ENCODE measurements at places on chromosomes 2 and 18.

DNA sequence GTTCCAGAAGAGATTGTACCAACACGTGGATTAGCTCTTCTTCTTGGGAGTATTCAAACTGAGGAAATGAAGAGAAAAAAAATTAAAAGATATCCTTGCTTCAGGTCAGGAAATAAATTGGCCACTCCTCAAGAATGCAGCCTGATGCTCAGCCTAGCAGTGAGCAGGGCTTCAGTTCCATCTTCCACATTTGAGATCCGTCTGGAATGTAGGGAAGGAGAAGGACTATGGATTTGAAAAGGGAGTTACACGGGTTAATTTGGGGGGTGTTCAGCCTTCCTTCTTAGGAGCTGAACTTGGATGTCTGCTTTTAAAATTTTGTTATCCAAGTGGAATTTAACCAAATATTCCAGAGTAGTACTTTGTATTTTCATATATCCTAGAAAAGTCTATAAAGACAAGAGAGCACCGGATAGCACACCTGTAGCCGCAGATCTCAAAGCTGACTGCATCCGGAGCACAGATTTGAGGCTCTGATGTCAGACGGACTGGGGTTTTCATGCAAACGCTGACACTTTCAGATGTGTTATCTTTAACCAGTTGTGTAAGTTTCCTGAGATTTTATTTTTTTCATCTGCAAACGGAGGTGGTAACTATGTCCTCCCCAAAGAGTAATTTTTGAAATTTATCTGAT is 99.3 kb downstream of the COPS8 start:
- DNase-seq: no peak

DNA sequence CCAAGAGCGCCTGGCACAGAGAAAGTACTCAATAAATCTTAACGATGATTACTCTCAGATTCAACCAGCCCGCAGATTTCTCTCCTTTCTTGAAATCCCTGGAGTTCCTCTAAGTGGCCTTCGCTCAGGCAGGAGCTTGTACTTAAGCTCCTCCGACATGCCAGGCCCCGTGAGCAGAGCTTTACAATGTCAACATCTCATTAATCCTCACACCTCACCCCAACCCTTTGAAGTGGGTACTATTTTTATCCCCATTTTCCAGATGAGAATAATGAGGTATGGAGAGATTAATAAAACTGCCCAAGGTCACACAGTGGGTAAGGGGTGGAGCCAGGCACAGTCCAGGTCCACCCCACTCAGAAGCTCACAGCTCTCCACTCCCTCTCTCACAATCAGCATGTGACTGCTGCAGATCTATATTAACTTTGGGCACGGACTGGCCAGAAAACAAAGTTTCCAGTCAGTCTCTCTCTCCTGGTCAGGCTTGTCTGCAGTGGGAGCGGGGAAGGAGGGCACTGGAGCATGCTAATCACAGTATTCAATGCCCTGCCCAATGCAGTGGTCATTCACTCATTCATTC is 18.0 kb downstream of the DNMT3A start:
- DNase-seq: no peak

DNA sequence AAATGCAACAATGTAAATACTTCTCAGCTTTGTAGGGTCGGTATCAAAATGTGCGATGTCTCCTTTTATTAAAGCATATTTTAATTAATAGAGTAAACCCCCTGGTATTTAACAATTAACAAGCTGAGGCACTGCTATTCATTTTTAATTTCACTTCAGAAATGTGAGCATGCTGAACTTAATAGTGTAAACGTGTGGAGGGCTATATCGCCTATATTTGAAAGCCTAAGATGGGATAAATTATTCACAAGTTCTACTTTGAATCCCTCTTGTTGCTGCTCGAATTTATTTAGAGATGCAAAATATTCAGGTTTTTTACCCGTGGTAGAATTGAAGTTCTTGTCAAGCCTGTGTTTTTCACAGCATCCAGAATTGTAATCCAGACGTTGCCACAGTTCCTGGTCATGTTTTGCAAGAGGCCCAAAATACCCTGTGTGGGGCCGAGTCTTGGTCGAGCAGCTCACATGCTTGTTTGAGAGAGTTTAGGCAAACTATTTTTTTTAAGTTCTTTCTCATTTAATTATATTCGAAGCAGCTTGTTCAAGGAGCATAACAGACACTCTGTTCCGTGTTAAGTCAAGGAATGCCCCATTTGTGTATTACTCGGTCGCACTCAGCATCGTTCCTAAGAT is 2.5 kb downstream of the SALL3 start:
- no peak for DNase-seq

GRCh38 chr18:31487246-31488015 is 10.5 kb upstream of the DSG2 start:
- no peak for DNase-seq

DNA sequence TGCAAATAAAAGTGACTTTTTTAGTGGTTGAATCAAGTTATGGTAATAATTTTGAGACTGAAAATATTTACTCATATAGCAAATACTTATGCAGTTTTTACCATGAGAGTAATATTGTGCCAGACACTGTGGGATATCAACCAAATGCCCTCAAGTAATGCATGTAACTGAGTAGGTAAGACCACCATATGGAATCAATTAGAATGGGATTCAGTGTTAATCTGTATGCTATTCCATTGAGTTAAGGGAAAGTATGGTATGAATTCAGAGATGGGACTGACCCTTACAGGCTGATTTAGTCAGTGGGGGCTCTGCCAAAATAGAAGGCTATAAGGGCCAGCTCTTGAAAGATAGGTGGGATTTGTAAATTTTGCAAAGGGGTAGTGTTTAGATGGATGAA is 131.6 kb downstream of the CCDC85A start:
- no peak for DNase-seq

GRCh38 chr18:13895505-13896033 is 19.8 kb downstream of the MC2R start:
- DNase-seq: no peak

DNA sequence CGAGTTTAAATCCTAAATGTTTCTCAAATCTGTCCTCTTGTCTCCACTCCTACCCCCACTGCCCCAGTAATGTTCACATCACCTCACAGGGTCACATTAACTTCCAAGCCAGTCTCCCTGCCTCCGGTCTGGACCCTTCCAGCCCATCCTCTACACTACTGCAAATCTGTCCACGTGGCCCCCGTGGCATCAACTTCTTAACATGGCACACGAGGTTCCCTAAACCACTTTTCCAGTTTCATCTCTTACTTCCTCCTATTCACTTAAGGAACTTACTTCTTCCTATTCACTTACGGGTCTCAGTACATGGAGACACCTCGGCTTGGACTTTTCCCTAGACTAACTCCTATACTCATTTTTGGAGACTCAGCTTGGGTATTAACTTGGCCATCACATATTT is 27.0 kb downstream of the MRPL33 start:
- DNase-seq: no peak

GRCh38 chr2:146624430-146625160 is 1220.2 kb upstream of the ACVR2A start:
- no peak for DNase-seq

- no peak for DNase-seq
These were observed 5.3 kb upstream of the TMEM185B start for GRCh38 chr2:120228503-120228902.

- no peak for DNase-seq
These were observed 57.1 kb downstream of the TRIB2 start for GRCh38 chr2:12773586-12774394.

DNA sequence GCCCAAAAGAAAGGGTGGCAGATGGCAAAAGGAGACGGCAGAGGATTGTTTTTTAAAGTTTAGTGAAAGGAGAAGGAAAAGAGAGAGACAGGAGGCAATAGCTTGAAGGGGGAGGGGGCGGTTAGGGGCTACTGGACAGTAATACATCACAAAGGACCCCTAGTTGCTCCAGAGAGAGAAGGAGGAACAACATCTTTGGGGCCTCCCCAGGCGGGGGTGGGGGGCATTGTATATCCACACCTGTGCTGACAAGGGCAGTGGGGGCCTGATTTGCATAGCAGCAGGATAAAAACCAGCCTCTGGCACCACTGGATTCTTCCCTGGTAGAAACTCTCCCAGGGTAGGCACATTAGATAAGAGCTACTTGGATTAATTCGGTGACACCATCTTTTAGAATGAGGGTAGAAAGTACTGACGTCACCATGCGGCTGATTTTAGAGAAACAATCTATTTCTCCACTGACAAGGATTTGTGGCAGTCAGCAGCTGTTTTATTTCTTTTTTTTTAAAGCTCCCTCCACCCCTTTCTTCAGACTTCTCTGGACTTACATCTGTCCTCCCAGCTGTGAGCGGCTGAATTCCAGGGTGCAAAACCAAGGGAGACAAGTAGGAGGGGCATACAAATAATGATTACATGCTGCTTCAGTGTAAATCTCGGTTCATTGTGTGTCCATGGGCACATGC is 199.8 kb upstream of the NRP2 start:
- no peak for DNase-seq

- DNase-seq: peak; percentile 11
These were observed at the start of gene CERKL for GRCh38 chr2:181656450-181657291. TSS of gene CERKL (minus strand) at chr2:181657105. CDS start at chr2:181657006, 99 bp downstream.

DNA sequence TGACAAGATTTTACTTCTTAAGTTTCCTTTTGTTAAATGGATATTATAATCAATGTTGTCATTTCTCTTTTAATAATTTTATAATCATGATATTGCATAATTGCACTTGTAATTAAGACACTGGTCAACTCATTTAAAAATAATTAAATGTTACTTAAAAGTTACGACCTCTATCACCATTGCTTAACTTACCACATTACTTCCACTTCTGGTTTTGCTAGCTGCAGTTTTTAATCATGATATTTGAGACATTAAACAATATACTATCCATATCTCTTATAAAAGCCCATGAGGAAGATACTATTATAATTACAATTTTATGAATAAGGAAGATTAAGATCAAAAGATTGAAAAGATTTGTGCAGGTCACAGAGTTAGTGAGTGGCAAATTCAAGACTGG is 502.0 kb downstream of the RNF144A start:
- no peak for DNase-seq

DNA sequence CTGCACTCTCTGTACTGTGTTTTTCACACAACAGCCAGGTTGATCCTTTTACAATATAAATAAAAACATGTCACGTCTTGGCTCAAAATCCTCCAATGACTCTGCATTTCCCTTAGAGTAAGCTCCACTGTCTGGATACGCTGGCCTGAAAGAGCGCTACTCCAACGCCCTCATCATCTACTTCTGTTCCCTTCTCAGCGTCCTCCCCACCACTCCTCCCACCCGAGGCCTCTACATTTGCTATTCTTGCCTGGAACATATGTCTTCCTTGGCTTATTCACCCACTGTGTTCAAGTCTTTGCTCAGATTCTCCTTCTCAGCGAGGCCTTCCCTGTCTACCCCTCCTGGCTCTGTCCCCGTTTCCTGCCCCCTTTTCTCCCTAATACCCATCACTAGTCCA is 37.6 kb downstream of the EPB41L3 start:
- no peak for DNase-seq

DNA sequence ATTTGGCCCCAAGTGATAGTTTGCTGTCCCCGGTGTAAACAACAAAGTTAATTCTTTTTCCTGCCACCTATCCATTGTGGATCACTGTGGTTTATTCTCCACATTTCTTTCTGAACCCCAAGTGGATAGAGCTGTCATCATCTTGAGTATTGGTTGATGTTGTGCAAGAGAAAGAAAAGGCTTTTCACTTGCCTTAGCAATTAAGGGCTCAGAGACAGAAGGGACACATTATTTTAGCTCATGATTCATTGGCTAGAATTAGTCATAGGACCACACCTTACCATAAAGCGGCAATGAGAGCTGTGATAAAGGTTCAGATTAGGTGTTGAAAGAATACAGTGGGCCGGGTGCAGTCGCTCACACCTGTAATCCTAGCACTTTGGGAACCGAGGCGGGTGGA is 442.1 kb upstream of the DCC start:
- no peak for DNase-seq

- no peak for DNase-seq
These were observed 47.0 kb downstream of the CHRNA1 start for GRCh38 chr2:174717273-174717672.

DNA sequence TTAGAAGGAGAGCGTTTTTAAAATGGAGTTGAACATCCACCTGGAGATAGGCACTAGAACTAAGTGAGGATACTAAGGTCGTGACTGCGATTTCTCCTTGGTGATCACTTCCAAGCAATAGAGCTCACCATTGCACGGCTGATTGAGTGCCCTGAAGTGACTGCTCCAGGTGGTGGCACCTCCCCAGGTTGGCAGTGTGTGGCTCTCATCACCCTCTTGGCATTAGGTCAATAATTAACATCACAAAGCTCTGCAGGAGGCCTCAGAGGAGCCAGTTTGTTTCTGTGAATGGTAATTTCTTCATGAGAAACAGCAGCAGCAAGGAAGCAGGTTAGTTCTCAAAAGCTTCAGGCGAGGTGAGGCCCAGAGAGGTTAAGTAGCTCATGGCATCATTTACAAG is 259.6 kb downstream of the CLIP4 start:
- DNase-seq: no peak

DNA sequence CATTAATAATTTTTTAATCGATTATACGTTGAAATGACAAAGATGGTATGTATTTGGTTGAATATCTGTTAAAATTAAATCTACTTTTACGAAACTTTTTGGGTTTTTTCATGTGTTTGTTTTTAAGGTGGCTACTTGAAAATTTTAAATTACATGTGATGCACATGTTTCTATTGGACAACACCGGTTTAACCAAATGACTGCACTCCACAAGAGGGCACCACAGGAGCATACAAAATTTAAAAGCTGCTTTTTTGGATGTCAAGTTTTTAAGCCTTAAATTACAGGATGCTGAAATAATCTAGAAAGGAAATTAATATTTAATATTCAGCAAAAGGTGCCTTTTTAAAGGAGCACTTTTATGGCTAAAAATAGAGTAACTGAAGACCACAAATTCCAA is 98.7 kb downstream of the ACVR1 start:
- DNase-seq: peak; percentile 57

- no peak for DNase-seq
These were observed 262.3 kb downstream of the NRXN1 start for GRCh38 chr2:50769406-50770181.

DNA sequence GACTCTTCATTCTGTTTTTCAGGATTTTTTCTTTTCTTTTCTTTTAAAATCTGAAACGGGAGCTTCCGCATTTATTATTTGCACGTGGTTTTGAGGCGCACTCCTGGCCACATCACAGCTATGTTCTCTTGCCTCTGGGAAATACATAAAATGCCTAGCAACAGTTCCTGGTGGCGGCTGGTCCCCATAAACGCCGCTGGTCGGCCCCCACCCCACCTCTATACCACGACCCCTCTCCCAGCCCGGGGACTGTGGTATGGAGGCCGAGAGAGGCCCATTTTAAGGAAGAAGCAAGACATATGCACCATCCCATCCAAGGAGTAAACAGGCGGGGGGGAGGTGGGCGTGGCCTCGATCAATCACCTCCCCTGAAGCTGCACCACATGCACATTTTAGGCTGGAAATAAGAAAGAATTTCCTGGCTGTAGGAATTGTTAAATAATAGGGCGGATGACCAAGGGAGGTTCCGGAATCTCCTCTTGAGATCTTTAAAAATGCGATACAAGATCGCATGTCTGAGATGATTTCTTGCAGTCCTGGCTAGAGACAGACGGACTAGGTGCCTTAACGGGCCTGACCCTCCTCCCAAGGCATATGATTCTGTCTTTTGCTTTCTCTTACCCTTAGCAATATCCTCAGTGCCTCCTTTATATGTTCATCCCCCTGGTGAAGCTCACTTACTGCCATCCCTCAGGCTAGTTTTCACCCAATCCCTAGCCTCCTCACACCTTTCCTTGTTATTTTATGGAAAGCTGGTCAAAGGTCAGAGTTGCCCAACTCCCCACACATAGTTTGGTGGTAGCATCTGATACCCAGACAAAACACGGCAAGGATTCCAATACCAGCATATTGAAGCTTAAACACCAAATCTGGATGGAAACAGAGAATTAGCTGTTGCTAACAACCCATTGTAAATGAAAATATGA is 82.4 kb downstream of the BCL2 start:
- no peak for DNase-seq

Data from HCEC 1CT (cell line).